Activated CD8-positive, alpha-beta T cell treated with anti-CD3 and anti-CD28 coated beads, Interleukin-2, amount 10 ng/mL, durations not matched to agents 7 days and 5 days (primary cell): ENCODE measurements at places on chromosomes 3 and 15.

GRCh38 chr3:36698314-36698713, 66.0 kb downstream of the DCLK3 start:
- H3K36me3 ChIP-seq: no peaks in the 10 kb centered on the region
- DNase-seq: no peak
- H3K27ac ChIP-seq: no peak overlapping the region

- H3K4me1 ChIP-seq: peaks cover 7% of the 10 kb centered on the region
- DNase-seq: no peak
- H3K36me3 ChIP-seq: no peaks in the 10 kb centered on the region
- no peak overlapping the region for H3K4me3 ChIP-seq
- no peak overlapping the region for H3K27ac ChIP-seq
These were observed 20.6 kb upstream of the PDE8A start for GRCh38 chr15:84961114-84961452.

- DNase-seq: peak; percentile 72
- H3K4me3 ChIP-seq: peak overlapping the region; percentile 82
- no peaks in the 10 kb centered on the region for H3K27me3 ChIP-seq
- peak overlapping the region; percentile 100 for H3K27ac ChIP-seq
These were observed 16.2 kb upstream of the ANKDD1A start for GRCh38 chr15:64895285-64896065.

DNA sequence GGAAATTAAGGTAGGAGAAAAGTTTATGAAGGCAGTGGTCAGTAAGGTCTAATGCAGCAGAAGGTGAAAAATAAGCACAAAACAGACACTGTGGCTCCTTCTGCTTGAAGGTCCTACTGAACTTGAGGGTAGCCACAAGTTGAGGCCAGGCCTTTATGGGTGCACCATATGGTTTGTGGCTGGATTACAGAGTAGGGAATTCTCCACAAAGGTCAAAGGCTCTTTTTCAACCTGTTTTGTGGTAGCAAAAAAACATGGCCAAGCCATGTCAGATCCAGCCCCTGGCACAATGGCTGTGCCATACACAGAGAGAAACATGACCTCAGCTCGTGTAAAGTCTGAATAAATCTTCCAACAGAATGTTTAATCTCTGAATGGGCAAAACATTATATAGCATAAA, 214.0 kb downstream of the SATB1 start:
- peaks cover 8% of the 10 kb centered on the region for H3K4me1 ChIP-seq
- H3K27ac ChIP-seq: no peak overlapping the region
- no peaks in the 10 kb centered on the region for H3K36me3 ChIP-seq
- H3K4me3 ChIP-seq: no peak overlapping the region
- no peaks in the 10 kb centered on the region for H3K27me3 ChIP-seq

DNA sequence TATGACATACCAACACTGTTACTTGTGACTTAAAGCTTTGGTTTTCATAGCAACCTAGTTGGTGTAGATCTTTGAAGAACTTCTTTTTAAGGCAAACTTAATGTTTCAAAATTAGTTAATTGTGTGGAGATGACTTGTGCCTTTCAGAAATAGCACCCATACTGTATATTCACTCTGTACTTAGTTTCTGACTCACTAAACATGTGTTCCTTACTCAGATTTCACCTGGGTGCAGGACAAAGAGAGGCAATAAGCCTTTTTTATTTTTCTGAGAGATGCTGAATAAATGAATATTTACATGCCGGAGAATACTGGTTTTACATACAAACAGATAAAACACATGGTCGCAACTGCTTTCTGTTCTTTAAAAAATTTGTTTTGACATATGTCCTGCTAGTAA, 44.8 kb downstream of the SLC25A26 start:
- no peak overlapping the region for H3K4me3 ChIP-seq
- DNase-seq: no peak
- H3K27ac ChIP-seq: no peak overlapping the region
- H3K36me3 ChIP-seq: no peaks in the 10 kb centered on the region
- no peaks in the 10 kb centered on the region for H3K4me1 ChIP-seq

DNA sequence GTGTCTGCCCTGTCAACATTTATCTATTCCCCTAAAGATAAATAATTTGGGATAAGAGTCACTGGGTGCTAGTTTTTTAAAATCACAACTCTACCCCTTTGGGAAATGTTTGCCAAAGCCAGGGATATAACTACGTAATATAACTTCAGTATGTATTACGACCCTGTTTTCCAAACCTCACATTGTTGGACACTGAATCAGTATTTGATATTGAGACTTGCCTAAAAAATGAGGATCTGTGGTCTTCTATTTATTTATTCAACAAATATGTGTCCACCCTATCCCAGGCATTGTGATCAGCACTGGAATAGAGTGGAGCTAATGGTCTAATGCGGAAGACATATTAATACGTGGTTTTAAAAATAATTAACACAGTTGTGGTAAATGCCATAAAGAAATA, 4.5 kb upstream of the MGA start:
- no peak overlapping the region for H3K27ac ChIP-seq
- peaks cover 8% of the 10 kb centered on the region for H3K36me3 ChIP-seq
- DNase-seq: no peak
- no peak overlapping the region for H3K4me3 ChIP-seq
- peaks cover 16% of the 10 kb centered on the region for H3K4me1 ChIP-seq
- peaks cover 20% of the 10 kb centered on the region for H3K27me3 ChIP-seq
